Body of pancreas (tissue), 4 donors: ENCODE measurements at places on chromosomes 4 and X.

GRCh38 chr4:95599777-95600400 lies 51.1 kb upstream of the UNC5C start:
- no peak for DNase-seq

DNA sequence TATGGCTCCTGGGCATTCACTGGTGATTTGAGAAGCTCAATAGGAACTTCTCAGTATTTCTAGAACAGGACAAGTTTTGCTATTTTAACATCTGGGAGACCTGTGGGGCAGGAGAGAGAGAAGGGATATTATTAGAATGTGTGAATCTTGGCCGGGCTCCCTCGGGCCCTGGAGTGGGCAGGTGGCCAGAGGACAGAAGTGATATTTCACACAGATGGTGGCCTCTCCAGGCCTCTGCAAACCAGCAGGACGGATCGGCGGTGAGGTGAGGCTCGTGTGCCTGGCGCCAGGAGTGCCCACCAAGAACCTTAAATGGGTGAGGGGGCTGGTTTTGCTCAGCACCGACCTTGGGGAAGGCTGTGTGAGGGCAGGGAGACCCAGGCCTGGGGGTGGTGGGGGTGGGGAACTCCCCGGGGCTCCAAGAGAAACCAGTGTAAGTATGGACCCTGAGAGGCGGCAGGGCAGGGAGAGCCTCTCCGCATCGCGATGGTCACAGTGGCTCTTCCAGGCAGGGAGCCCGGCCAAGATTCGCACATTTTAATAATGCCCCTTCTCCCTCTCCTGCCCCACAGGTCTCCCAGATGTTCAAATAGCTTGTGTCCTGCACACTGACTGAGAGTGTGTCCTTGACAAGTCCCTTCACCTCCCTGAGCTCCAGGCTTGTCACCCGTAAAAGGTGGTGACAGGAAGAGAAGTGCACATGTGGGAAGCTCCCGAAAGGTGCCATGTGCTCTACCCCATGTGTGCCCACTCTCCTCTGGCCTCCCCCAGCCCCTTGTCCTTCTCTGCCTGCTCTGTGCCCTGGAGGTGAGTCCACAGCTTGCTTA lies 64.9 kb downstream of the SORCS2 start:
- peak; percentile 73 for DNase-seq

GRCh38 chrX:129997086-129997485 lies 14.7 kb downstream of the BCORL1 start:
- no peak for DNase-seq

- peak; percentile 62 for DNase-seq
Observed at GRCh38 chr4:8594097-8595038, 1.8 kb downstream of the CPZ start.

- no peak for DNase-seq
Observed at GRCh38 chr4:102687982-102688433, 72.8 kb downstream of the MANBA start.

DNA sequence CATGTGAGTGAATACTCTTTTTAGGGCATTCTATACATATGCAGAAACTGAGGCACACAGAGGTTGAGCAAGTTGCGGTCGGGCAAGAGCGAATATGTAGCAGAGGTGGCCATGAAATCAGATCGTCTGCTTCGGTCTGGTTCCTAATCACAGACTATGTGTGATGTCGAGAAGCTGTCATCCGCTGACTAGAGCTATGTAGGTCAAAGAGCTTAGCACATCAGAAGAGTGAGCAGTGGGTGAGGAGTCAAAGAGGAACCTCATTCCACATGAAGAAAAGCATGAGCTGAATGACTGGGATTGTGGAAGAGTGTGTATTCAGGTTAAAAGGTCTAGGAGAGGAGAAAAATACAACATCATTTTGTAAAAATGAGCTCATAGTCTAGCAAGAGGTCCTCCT lies 19.0 kb downstream of the GAB3 start:
- no peak for DNase-seq

GRCh38 chr4:54428940-54429339 lies 199.8 kb downstream of the PDGFRA start:
- DNase-seq = no peak

GRCh38 chrX:153906126-153906917 lies 1.8 kb downstream of the AVPR2 start:
- no peak for DNase-seq
